ENCODE measurements at places on chromosomes 11 and 22.

GRCh38 chr11:2857276-2857675 lies 28.3 kb downstream of the CDKN1C start:
- DNase-seq: no peak

GRCh38 chr11:79321263-79321662 lies 119.6 kb downstream of the TENM4 start:
- no peak for DNase-seq

- DNase-seq: no peak
Observed at GRCh38 chr11:68936676-68937620, 33.3 kb downstream of the IGHMBP2 start.

DNA sequence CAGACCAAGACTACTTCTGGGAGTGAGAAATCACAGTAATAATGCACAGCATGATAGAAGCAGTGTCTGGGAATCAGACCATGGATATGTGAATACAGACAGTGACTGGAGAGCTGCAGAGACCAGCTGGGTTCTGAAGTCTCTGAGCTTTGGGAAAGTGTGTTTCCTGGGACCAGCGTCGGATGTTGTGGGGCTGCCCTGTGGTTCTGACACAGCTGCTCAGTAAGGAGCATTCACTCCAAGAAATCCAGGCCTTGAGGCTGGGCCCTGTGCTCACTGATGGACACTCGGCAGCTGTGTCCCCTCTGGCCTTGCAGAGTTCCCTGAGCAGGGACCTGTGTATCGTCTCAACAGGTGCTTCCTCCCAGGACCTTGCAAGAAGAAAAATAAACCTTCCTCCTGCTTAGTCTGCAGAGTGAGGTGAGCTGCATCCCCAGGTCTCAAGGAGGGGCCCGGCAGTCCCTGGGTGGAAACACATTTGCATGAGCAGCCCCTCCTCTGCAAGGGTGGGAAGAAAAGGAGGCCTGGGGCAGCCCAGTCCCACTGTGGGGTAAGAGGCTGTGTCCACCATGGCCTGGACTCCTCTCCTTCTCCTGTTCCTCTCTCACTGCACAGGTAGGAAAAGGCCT lies 107.9 kb downstream of the VPREB1 start:
- DNase-seq: no peak

DNA sequence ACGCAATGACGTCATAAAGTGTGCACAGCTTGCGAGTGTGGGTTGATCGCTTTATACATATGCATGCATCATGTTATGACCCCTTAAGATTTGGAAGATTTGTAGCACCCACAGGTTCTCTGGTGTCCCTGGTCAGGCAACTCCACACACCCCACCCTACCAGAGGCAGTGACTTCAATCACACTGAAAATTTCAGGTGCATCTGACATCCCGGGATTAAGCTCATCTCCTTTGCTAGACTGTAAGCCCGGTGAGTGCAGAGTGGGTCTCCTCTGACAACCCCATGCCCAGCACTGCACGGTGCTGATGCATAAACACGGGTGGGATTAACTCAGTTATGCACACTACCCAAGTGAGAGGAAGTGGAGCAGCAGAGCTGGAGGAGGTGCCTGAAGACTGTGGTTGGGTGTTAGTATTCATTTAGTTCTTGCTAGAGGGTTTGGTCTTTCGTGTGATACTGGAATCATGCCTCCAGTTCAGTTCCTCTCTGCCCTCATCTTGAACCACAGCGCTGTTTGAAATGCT lies 6.5 kb downstream of the ARSA start:
- DNase-seq: no peak

GRCh38 chr11:34972892-34973291 lies 56.5 kb downstream of the PDHX start:
- no peak for DNase-seq

DNA sequence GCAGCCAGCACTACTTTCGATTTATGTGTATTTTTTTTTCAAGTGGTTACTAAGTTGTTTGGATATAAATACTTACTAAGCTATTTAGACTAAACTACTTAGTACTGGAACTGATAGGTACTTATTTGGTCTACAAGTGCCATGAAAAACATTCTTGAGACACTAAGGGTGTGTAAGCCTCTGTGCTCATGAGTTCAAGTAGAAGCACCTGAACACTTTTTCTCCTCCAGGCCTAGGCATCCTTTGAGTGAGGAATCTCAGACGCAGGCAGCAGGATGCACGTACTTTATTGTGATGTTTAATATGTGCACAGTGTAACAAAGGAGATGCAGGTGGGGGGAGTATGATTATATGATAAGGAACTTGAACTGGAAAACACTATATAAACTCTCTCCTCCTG lies 7.8 kb downstream of the TESMIN start:
- DNase-seq: no peak

DNA sequence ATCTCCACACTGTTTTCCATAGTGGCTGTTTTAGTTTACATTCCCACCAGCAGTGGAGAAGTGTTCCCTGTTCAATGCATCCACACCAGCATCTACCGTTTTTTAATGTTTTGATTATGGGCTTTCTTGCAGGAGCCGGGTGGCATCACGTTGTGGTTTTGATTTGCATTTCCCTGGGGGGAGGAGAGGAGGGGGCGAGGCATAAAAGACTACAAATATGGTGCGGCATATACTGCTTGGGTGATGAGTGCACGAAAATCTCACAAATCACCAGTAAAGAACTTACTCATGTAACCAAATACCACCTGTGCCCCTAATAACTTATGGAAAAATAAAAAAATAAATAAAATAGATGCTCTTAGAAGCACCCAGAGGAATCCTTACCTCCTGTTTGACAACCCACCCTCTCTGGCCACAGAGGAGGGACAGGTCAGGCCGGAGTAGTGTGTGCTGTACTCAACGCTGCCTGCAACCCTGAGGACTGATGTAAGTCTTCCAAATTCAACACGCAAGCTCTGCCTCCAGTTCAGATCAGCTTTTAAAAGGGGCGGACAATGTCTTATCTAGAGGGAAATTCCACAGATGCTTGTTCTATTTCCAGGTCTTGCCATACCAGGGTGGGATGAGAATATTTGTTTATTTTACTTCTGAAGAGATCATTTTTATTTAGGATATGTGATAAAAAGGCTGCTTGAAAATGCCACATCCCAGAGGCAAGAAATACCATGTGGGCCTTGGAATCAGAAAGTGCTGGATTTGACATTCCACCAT lies 329.6 kb upstream of the B3GAT1 start:
- DNase-seq: no peak

- no peak for DNase-seq
Observed at GRCh38 chr22:47275605-47276449, 513.4 kb downstream of the TBC1D22A start.

- no peak for DNase-seq
Observed at GRCh38 chr11:113271551-113272245, 42.7 kb upstream of the TTC12 start.

DNA sequence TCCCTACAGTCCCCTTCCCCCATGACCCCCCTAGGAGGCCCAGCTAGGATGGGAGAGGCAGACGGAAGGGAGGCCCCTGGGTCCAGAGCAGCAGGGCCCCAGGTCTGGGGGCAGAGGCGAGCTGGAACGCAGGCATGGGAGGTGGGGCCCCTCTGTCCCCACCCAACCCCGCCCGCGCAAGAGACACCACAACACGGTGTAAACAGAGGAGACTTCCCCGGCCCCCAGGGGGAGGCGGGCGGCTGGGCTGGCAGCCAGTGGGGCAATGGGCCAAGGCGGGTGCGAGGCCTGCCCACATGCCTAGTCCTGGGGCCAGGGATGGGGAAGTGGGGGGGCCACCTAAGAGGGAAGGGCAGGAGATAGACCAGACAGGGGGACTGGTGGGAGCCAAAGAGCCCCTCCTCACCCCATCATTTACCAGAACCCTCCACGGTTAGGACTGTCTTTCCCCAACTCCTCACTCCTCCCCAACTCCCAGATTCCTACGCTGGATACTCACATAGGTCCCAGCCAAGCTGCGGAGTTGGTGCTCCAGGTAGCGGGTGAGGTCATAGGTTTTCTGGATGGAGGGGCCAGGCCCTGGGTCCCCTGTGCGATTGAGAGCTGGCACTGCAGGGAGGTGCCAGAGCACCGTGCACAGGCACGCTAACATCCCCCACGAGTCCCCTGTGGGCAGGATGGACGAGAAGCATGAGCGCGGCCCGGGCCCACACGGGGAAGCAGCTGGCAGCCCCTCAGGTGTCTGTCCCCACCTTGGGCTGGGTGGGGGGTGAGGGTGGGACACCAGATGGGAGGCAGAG lies 6.2 kb downstream of the CLCF1 start:
- no peak for DNase-seq

DNA sequence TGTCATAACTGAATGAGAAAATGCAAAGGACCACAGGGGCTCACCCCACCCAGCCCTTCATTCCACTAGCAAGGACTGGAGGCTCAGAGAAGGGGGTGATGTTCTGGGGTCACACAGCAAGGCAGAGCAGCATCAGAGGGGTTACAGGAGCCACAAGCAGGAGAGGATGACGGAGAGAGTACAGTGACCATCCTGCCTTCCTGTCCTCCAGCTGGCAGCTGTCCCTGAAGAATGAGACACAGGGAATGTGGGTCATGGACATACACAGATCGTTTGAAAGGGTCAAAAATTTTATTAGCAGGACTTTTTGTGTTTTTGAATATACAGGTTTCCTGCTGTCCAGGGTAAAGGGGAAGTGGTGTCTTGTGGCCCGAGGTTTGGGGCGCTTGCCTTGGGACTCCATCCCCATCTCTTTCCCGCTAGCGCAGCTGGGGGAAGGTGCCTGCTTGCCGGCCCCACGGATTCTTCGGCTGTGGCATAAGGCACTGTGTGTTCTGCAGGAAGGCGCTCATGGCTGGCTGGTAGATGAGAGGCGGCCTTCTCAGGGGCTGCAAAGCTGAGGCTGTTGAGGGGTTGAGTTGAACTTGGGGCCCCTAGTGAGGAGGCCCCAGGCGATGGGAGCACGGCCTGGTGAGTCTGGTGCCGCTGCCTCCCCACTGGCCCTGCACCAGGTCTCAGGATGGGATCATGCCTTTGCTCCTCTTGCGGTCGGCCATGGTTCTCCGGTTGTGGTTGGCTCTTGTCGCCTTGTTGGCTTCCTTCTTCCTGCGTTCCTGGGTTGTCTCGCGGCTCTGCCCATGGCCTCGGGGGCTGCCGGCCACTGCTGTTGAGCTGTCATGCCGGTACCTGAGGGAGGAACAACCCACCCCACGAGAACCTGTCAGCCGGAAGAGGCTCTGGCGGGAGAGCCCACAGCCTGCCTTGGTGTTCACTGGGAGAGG lies 21.4 kb downstream of the UQCR10 start:
- no peak for DNase-seq

DNA sequence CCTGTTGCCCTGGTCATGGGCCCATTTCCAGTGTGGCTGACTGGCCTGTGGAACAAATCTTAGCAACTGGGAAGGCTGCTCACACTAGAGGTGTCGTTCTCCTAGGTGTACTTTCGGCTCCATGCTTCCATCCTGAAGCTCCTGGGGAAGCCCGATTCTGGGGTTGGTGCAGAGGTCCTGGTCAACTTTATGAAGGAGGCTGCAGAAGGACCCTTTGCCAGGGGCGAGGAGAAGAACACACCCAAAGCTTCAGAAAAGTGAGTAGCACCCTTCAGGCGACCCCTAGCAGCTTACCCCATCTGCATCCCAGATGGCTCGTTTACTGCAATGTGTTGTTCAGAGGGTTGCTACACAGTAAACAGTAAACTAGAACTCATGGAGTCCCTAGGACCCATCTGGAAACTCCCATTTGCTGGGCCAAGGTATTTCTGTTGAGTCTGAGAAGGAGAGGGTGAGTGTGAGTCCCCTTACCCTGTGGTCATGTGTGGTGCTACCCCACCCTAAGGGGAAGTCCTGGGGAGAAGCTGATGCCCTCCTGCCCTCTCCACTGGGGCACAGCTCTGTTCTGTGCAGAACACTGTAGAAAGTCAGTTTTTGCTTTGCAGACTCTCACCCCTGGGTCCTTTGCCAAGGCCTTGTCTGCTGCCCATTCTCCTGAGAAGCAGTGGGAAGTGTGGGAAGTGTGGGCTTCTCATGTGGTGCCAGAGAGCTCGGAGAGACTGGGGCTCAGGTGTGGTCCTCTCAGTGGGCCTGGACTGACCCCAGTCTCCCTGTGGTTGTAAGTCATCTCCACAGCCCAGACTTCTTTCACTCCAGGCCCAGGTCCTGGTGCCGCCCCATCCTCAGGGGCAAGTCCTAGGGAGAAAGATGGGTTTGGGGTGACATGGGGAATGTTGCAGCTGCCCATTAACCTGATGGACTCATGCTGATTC lies 85.0 kb downstream of the CABIN1 start:
- DNase-seq: no peak
